ENCODE measurements at places on chromosomes 1 and 21.

GRCh38 chr1:42433369-42433768, 22.5 kb downstream of the ZMYND12 start:
- no peak for DNase-seq

- DNase-seq: no peak
Measured at GRCh38 chr1:26009796-26010447, 11.7 kb upstream of the EXTL1 start.

GRCh38 chr1:109395602-109396512, 1.9 kb downstream of the SORT1 start:
- DNase-seq: no peak

- peak; percentile 25 for DNase-seq
Measured at GRCh38 chr1:165686121-165686970, 12.0 kb downstream of the ALDH9A1 start.

DNA sequence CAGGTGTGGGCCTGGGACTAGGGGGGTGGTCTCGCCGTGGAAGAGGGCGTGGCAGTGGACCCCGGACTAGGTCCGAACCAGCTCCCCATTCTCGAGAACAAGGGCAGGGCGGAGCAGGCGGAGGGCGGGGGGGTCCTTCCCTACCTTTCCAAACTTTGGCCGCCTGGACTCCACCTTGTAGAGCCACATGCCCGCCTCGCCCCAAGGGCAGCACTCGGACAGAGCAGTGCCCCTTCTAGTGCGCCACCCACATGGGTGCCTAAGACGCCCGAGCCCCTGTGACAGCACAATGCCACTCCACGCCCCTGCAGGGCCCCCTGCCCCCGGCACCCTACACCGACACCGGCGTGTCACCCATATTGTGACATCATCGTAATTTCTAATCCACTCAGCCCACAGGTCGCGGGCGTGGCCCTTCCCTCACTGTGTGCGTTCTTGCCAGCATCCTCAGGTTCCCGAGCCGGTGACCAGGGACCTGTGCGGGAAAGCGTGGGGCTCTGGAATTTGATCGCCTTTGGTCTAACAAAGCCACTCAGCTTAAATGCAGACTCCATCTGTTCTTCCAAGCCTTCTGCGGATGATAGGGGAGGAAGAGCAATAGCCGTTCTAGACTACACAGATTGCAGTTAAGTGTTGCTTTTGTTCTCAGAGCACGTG, 553 bp upstream of the STMN1 start:
- no peak for DNase-seq

Data from GM13976 (cell line).